ENCODE measurements at places on chromosomes 4 and X.

- no peak overlapping the region for H3K27ac ChIP-seq
- H3K4me1 ChIP-seq: peaks cover 14% of the 10 kb centered on the region
- no peak for DNase-seq
- no peaks in the 10 kb centered on the region for H3K27me3 ChIP-seq
- H3K36me3 ChIP-seq: peaks cover 65% of the 10 kb centered on the region
- no peak overlapping the region for H3K4me3 ChIP-seq
Observed at GRCh38 chr4:128844931-128845330, 35.4 kb downstream of the JADE1 start.

- H3K27ac ChIP-seq: no peak overlapping the region
- H3K4me1 ChIP-seq: no peaks in the 10 kb centered on the region
- no peaks in the 10 kb centered on the region for H3K36me3 ChIP-seq
Observed at GRCh38 chr4:146371812-146372211, 149.9 kb downstream of the SLC10A7 start.

GRCh38 chr4:24060932-24061331 is 171.1 kb upstream of the PPARGC1A start:
- H3K36me3 ChIP-seq: no peaks in the 10 kb centered on the region
- H3K27ac ChIP-seq: no peak overlapping the region
- H3K4me3 ChIP-seq: no peak overlapping the region
- H3K4me1 ChIP-seq: no peaks in the 10 kb centered on the region

- H3K27me3 ChIP-seq: peaks cover 15% of the 10 kb centered on the region
- peak overlapping the region; percentile 69 for H3K4me3 ChIP-seq
- no peak overlapping the region for H3K27ac ChIP-seq
- H3K4me1 ChIP-seq: peaks cover 15% of the 10 kb centered on the region
- no peak for DNase-seq
Observed at GRCh38 chrX:74536832-74537371, 77.5 kb downstream of the RLIM start.

DNA sequence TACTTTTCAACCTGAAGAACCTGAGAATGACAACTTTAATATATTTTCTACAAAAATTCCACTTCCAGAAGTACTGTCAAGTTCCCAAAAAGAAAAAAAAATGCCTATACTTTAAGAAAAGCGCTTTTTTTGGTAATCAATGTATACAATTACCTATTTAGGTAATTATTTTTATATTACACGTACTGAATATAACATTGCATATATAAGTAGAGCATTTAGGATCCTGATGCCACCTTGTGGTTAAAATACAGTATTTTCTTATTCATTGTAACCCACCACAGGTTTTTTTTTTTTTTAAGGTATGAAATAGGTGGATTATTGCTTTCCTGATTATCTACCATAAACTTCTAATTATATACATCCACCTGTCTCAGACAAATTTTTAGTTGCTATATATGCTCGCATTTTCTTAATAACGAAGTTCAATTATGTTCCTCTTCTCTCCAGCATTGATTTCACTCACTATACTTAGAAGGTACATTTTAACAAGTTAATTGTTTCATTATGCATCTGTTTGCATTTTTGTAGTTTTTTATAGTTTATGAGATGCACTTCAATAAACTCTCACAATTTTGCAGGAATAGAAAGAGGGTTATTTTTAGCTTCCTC is 5.2 kb downstream of the MAP9 start:
- peaks cover 18% of the 10 kb centered on the region for H3K4me1 ChIP-seq
- H3K27ac ChIP-seq: no peak overlapping the region
- no peak overlapping the region for H3K4me3 ChIP-seq
- H3K27me3 ChIP-seq: peaks cover 1% of the 10 kb centered on the region
- no peaks in the 10 kb centered on the region for H3K36me3 ChIP-seq

GRCh38 chr4:57777876-57778275 is 667.7 kb upstream of the IGFBP7 start:
- no peaks in the 10 kb centered on the region for H3K4me1 ChIP-seq
- H3K27ac ChIP-seq: no peak overlapping the region
- no peak for DNase-seq
- no peaks in the 10 kb centered on the region for H3K36me3 ChIP-seq
- no peak overlapping the region for H3K4me3 ChIP-seq

DNA sequence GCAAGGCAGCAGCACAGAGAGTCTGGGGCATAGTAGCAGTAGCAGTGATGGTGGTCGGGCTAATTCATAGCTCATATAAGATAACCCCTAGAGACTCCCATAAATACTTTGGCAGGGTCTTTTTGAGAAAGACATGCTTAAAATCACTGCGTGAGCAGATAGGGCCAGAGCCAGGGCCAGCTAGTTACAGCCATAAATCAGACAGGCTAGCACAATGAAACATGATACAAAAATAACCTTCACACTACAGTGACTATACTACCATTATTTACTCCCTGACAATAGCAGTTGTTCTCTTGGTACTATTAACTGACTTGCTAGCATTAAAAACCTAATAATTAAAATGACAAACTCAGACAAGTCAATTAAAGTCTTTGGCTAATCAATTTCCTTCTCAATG is 295.9 kb downstream of the SMARCA1 start:
- H3K4me3 ChIP-seq: no peak overlapping the region
- no peaks in the 10 kb centered on the region for H3K36me3 ChIP-seq
- no peaks in the 10 kb centered on the region for H3K27me3 ChIP-seq
- no peak for DNase-seq

DNA sequence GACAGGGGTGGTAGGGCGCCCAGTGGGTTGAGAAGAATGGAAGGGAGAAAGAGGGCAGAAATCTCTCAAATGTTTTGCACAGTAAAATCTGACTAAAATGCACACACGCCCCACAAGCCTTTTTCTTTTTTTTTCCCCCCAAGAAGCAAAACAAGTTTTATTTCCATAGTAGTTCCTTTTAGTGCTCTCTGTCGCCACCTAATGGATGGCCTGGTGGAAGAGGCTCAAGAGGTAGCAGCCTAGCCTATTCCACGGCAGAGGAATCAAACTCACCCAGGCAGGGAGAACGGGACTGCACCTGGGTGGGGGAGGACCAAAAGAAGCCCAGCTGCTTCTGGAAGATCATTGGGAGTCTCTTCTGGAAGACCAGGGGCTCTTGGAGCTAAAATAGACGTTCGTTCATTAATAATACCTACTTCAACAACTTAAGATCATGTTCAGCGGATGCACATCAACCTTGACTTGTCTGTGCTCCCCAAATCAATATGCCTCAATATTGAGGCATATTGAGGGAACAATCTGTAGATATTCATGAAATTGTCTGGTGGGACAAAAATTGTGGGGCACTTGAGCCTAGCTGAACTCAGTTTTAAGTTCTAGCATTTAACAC is 31.6 kb upstream of the IRAK1 start:
- H3K27ac ChIP-seq: peak overlapping the region; percentile 65
- H3K4me3 ChIP-seq: no peak overlapping the region
- peak; percentile 78 for DNase-seq
- H3K36me3 ChIP-seq: peaks cover 45% of the 10 kb centered on the region
- peaks cover 21% of the 10 kb centered on the region for H3K4me1 ChIP-seq

DNA sequence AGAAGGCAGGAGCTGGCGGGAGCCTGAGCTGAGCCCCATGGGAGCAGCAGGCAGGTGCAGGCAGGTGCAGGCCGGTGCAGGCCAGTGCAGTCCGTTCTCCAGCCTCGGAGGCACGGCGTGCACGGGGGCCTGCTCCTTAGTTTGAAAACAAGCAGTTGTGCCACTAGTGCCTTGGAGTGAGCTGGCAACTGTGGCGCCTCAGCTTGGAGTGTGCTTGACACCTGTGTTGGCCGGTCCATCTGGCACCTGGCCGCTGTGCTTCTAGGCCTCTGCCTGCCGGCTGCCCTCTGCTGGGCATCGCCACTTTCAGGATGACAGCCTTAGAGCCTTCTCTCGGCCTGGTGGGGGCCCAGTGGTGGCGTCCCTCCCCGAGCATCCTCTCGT is 47.9 kb downstream of the RGS12 start:
- H3K27me3 ChIP-seq: no peaks in the 10 kb centered on the region
- no peak for DNase-seq
- H3K4me3 ChIP-seq: no peak overlapping the region
- no peaks in the 10 kb centered on the region for H3K36me3 ChIP-seq
- no peak overlapping the region for H3K27ac ChIP-seq

GRCh38 chr4:52265781-52266525 is 214.8 kb downstream of the SPATA18 start:
- no peaks in the 10 kb centered on the region for H3K4me1 ChIP-seq
- H3K27me3 ChIP-seq: no peaks in the 10 kb centered on the region
- H3K4me3 ChIP-seq: no peak overlapping the region
- no peaks in the 10 kb centered on the region for H3K36me3 ChIP-seq

GRCh38 chr4:1559896-1560650 is 124.0 kb downstream of the FAM53A start:
- no peaks in the 10 kb centered on the region for H3K4me1 ChIP-seq
- H3K27ac ChIP-seq: no peak overlapping the region
- H3K27me3 ChIP-seq: peaks cover 26% of the 10 kb centered on the region
- H3K4me3 ChIP-seq: no peak overlapping the region

DNA sequence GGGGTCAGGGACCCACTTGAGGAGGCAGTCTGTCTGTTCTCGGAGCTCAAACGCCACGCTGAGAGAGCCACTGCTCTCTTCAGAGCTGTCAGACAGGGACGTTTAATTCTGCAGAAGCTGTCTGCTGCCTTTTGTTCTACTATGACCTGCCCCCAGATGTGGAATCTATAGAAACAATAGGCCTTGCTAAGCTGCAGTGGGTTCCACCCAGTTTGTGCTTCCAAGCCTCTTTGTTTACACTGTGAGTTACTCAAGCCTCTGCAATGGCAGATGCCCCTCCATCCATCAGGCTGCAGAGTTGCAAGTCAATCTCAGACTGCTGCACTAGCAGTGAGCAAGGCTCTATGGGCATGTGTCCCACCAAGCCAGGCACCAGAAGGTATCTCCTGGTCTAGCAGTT is 158.1 kb downstream of the DTHD1 start:
- no peak overlapping the region for H3K27ac ChIP-seq
- H3K4me3 ChIP-seq: no peak overlapping the region
- H3K27me3 ChIP-seq: no peaks in the 10 kb centered on the region
- no peak for DNase-seq

DNA sequence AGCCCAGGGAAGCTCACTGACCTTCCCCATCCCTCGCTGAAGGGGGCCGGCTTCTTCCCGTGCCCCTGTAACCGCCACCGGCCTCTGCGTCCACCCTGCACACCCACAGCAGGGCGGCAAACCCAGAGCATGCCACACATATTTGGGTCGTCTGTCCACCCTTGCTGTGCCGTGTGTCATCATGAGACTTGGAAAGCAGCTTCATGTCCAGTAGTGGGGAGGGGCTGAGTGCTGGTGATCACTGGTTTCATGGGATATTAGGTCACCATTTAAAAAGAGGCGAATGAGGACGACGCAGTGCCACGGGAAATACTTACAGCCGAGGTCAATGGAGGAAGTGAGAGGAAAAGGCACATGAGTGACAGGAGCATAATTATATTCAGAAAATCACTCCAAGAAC is 74.8 kb downstream of the HTRA3 start:
- no peaks in the 10 kb centered on the region for H3K36me3 ChIP-seq
- no peak overlapping the region for H3K27ac ChIP-seq
- peaks cover 4% of the 10 kb centered on the region for H3K27me3 ChIP-seq
- no peaks in the 10 kb centered on the region for H3K4me1 ChIP-seq
- no peak for DNase-seq

- DNase-seq: no peak
- no peak overlapping the region for H3K27ac ChIP-seq
- no peak overlapping the region for H3K4me3 ChIP-seq
Observed at GRCh38 chr4:159910721-159911120, 807.8 kb downstream of the RAPGEF2 start.

DNA sequence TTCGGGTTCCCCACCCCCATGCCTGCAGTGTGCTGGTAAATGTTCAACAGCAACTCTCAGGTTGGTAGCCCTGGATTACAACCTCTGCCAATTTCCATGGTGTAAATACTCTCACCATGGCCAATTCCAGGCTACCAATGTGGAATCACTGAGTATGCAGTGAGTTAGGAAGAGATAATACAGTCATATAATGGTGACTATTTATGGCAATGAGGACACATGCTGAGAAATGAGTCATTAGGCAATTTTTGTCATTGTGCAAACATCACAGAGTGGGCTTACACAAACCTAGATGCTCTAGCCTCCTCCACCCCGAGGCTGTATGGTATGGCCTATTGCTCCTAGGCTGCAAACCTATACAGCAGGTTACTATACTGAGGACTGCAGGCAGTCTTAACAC is 4.6 kb upstream of the CLDN24 start:
- no peak for DNase-seq
- H3K36me3 ChIP-seq: no peaks in the 10 kb centered on the region
- H3K27me3 ChIP-seq: peaks cover 4% of the 10 kb centered on the region
- no peaks in the 10 kb centered on the region for H3K4me1 ChIP-seq
- H3K4me3 ChIP-seq: no peak overlapping the region
- H3K27ac ChIP-seq: no peak overlapping the region

DNA sequence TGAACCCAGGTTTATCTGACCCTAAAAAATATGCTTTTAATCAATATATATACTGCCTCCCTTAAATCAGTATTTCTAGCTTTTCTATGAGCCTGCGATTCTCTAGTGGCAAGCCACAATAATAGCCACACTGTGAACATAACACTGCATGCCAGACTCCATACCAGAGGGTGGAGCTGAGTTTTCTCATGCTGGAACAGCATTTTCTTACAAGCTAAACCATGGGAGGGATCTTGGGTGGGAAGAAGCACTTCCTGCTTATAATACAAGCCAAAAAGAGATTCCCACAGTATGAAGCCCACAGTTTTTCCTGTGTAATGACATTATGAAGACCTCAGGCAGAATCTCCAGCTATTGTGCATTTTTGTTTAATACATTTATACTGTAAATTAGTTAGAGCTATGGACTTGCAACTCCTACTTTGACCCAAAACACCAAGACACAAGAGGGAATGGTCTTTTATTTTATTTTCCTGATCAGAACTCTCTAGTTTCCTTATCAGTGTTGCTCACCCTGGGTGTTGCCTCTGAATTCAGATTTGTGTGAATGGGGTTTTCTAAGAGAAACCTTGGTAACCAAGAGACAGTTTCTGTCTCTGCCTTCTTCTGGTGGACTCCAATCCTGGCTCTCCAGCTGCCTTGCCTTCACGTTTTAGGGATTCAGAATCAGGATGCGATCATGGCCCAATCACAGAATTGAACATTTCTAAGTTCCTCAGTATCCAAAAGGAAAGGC is 74.5 kb upstream of the EOLA2 start:
- no peaks in the 10 kb centered on the region for H3K27me3 ChIP-seq
- DNase-seq: no peak
- H3K36me3 ChIP-seq: no peaks in the 10 kb centered on the region
- H3K4me3 ChIP-seq: no peak overlapping the region
- H3K27ac ChIP-seq: no peak overlapping the region

GRCh38 chrX:72620550-72621145 is 48.0 kb upstream of the HDAC8 start:
- H3K27ac ChIP-seq: peak overlapping the region; percentile 17
- H3K36me3 ChIP-seq: no peaks in the 10 kb centered on the region
- H3K4me1 ChIP-seq: peaks cover 8% of the 10 kb centered on the region
- DNase-seq: peak; percentile 20
- no peak overlapping the region for H3K4me3 ChIP-seq

DNA sequence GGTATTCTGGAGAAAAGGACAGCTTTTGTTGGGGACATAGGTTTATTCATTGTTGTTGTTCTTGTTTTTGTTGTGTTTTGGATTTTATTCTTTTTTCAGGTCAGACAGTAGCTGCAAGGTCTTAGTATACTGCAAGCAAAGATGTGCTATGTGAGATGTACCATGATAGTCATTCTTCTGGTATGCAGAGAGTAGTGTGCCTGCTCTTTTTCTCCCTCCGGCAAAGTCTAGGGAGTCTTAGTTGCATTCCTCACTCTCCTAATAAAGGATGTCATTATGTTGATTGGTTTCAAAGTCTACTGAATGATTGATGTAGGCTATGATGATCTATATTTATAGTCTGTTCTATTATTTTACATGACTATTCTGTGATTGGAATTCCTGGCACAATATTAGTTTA is 119.9 kb upstream of the POF1B start:
- no peaks in the 10 kb centered on the region for H3K4me1 ChIP-seq
- no peak for DNase-seq
- no peak overlapping the region for H3K27ac ChIP-seq
- H3K4me3 ChIP-seq: no peak overlapping the region
- no peaks in the 10 kb centered on the region for H3K36me3 ChIP-seq
